Thoracic aorta (tissue), 2 donors: ENCODE measurements at places on chromosomes 5 and 9.

GRCh38 chr5:66949066-66949465 is 247.5 kb downstream of the CD180 start:
- no peak for DNase-seq

DNA sequence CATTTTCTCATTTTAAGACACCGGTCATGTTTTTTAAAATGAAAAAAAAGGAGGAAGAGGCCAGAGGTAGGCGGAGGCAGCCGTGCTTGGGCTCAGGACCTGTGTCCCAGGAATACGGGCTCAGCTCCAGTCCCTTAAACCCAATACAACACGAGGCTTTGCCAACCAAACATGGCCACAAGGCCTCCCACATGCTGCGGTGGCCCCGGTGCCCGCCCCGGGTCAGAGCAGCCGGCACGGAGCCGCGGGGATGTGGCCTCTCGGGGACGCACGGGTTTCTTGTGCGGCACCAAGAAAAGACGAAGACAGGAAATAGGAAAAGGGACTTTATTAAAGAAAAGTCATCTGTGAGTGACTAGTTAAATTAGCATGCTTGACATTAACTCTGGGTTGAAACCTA is 25.3 kb upstream of the CAMSAP1 start:
- no peak for DNase-seq

DNA sequence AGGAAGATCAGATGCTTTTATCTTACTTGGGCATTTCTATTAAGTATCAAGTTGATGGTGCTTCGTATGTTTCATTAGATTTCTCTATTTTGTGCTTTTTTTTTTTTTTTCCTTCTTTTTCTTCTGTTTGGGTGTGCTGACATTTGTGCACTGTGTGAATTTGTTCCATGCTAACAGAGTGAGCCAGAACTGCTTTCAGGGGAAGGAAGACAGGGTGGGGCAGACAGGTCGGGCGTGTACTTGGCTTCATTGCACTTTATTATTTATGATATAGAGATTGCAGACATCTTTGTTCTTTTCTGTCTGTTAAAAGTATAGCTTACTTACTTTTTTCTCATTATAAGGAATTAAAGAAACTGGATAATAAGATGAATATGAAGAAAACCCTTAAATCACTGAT is 112.2 kb downstream of the FGF18 start:
- no peak for DNase-seq

DNA sequence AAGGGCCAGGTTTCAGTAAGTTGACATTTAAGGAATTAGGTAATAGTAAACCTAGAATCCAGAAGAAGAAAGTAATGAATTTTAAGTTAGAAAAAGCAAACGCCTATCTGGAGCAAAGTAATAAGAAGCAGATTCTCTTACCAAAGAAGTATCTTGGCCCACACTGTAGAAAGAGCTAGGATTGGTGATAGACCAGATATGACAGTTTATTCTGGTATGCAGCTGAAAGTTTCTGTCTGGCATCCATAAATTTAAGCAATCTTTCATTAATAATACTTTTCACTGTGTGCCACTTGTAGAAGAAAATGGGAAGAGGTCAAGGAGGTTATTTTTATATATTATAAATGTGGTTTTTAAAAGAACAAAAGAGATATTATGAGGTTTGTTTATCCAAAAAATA is 3.0 kb downstream of the RECK start:
- no peak for DNase-seq

DNA sequence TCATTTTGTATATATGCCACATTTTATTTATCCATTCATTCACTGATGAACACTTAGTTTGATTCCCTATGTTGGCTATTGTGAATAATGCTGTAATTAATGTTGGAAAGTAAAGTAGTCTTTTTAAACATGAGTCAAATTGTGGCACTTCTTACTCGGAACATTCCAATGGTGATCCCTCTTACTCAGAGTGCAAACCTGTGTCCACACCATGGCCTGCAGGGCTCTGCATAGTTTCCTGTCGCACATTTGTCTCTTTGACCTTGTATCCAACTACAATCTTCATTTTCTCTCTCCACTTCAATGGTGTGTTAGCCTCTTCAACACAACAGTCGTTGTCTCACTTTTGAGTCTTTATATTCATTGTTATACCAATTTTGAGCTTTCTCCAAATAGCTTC is 98.1 kb upstream of the PAPPA start:
- no peak for DNase-seq

GRCh38 chr5:34867660-34868059 is 28.7 kb downstream of the TTC23L start:
- DNase-seq, result no peak

GRCh38 chr9:2662496-2662895 is 40.9 kb downstream of the VLDLR start:
- no peak for DNase-seq
